NCI-H2171 treated with DMSO at 0.1 percent for 48 hours (cell line): ENCODE measurements at places on chromosomes 4 and X.

GRCh38 chrX:78046362-78046761 lies 57.7 kb upstream of the PGK1 start:
- no peak for DNase-seq

DNA sequence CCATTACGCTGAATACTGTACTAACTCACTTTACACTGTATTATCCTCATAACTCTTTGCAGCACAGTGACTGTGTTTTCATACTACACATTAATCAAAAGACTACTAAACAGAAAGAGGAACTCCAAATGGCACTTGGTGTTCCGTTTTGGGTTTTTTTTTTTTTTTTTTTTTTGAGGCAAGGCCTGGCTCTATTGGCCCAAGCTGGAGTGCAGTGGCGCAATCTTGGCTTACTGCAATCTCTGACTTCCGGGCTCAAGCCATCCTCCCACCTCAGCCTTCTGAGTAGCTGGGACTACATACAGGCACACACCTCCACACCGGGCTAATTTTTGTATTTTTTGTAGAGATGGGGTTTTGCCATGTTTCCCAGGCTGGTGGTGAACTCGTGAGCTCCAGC lies 10.7 kb downstream of the KLHL8 start:
- no peak for DNase-seq

GRCh38 chr4:156581282-156582063 lies 390.1 kb downstream of the PDGFC start:
- DNase-seq: no peak

GRCh38 chrX:124223524-124223923 lies 108.9 kb upstream of the TEX13D start:
- DNase-seq: no peak

GRCh38 chrX:154357205-154357604 lies 17.2 kb downstream of the FLNA start:
- DNase-seq: no peak

- DNase-seq: no peak
Observed at GRCh38 chrX:133410550-133410949, 4.7 kb downstream of the GPC4 start.

GRCh38 chr4:18934197-18934596 lies 912.6 kb upstream of the LCORL start:
- DNase-seq: no peak

- DNase-seq: no peak
Observed at GRCh38 chrX:40579141-40579540, 1.6 kb upstream of the ATP6AP2 start.

- DNase-seq: no peak
Observed at GRCh38 chr4:106530821-106531220, 162.2 kb upstream of the GIMD1 start.

GRCh38 chr4:151879705-151880445 lies 119.1 kb upstream of the GATB start:
- no peak for DNase-seq

DNA sequence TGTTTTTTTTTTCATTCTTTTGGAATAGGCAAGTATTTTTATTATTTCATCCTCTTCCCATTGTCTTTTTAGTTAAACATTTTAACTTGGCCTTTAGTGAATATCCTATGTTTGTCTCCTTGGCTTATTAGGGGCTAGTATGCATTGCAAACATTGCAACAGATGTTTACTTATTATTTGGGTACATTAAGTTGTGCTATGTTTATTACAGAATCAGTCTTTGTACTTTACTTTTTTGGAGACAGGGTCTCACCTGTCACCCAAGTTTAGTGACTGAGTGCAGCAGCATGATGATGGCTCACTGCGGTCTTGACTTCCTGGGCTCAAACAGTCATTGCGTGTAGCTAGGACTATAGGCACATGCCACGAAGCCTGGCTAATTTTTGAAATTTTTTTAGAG lies 51.1 kb upstream of the NUDT6 start:
- DNase-seq: no peak

- no peak for DNase-seq
Observed at GRCh38 chr4:915595-915994, 16.5 kb downstream of the GAK start.

GRCh38 chrX:143500751-143501150 lies 16.5 kb downstream of the SPANXN3 start:
- no peak for DNase-seq
